ENCODE measurements at places on chromosomes 4 and X.

- DNase-seq = no peak
These were observed 417.8 kb upstream of the INTU start for GRCh38 chr4:127214931-127215330.

DNA sequence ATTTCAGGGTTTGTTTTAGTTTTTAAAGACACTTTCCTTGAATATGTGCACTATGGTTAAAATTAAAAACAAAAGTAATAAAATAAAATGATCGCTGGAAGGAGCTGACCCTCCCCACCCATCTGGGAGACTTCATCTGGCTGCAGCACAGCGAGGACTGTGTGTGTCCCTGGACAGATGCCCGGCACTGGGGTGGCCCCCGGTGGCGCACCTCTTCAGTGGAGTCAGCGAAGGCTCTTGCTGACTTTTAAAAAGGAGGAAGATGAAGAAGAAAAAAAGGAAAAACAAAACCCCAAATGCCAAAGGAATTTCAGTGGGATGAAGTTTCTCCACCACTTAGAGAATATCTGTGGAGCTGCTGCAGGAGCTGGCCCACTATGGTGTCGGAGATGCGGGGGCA lies 5.4 kb upstream of the ADGRG4 start:
- DNase-seq = no peak

DNA sequence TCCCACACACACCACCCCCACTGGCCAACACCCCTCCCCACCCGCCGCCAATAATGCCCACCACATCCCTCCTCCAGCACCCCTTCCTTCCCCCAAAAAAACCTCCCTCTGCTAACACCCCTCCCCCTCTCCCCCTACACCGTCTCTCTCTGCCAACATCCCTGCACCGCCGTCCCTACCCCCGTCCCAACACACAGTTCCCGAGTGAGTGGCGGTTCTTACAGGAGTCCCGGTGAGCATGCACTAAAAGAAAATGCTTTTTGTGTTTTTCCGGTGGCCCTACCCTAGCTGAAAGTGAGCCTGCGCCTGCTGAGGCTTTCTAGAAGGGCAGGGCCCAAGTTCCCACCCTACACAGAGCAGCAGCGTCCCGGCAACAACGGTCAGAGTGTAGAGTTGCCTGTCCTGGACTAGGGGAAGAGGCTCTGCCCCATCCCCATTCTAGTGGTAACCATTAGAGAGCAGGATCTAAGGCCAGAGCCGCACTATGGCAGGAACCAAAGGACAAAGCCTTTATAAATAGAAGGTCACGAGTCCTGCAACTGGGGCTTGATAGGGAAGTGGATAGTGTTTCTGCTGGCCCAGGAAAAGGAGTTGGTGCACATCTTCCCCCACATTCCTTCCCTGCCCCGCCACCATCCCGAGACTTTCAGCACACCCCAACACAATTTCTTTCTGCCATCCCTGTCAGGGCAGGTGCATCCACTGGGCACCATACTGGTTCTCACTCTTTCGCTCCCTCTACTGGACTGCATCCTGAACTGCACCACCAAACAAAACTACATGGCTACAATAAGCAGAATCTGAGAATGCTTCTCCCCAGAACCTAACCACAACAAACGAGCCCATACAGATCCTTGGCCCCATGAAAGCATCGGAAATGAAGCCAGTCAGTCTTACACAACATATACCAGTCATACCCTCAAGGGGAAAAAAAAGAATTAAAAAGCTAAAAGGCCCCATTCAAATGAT lies 78.1 kb upstream of the PAGE3 start:
- no peak for DNase-seq

- DNase-seq = no peak
These were observed 5.4 kb downstream of the SCARB2 start for GRCh38 chr4:76208005-76208765.

DNA sequence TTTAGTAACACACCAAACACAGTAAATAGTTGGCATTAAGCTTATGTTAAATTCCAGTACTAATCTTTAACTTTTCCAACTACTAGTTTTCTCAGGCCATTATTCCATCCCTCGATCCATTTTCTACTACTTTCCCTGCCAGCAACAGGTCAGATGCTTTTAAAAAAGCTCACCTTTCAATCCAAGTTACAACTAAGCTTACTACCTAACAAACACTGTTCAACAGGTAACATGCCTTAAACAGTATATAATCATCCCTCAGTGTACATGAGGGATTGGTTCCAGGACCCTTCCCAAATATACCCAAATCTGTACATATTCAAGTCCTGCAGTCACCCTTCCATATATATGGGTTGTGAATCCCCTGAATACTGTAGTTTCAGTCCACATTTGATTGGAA lies 5.5 kb downstream of the CCNA2 start:
- DNase-seq = no peak
